ENCODE measurements at places on chromosomes 12 and 14.

GRCh38 chr14:65229748-65230728 is 127.7 kb upstream of the MAX start:
- no peak for DNase-seq

DNA sequence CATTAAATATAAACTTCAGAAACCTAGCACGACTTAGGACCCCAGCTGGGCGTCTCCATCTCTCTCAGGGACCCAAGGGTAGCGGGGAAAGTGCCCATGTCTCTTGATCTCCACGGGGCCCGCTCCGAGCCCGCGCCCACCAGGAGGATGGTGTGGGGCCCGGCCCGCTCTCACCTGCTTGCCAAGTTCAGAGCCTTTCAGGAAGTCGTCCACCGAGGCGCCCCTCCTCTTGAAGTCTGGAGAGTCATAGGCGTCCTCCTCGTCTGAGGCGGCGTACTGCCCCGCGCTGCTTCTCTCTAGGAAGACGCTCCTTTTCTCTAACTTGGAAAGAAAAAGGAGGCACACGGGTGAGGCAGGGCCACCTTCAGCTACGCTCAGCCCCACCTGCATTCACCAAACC is 96.9 kb downstream of the PIWIL1 start:
- DNase-seq: no peak

DNA sequence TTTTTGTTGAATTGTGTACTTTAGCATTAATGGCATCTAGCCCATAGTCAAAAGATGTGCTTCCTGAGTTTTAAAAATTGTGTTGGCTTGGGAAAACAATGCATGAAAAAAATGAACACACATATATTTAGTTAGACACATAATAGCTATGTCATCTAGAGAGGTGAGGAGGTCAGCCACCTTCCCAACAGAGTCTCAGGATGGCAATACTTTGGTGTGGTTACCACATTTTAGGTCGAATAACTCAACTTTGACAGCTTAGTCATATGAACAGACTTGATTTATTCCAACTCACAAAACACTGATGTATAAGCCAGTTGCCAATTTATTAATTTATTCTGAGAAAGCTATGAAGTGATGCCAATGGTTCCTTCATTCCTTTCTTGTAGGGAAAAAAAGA is 114.0 kb downstream of the ETNK1 start:
- no peak for DNase-seq

GRCh38 chr12:41920355-41920754 is 224.3 kb downstream of the GXYLT1 start:
- no peak for DNase-seq

DNA sequence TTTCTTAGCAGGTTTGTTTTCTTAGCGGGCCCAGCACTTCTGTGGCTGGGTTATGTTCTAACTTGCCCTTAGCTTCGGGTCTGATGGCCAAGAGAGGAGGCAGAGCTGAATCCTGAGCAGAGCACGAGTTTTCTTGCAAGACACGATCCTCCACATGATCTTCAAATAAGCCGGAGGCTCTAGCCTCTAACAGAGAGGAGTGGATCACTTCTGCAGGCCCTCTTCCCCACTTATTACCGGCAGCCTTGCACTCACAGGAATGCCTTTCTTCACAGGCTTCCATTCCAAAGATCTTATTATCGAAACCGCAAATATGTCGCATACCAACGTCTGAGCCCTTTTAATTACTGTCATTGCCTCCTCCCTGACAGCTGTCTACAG is 79.5 kb downstream of the SINHCAF start:
- DNase-seq: no peak

GRCh38 chr14:85620947-85621346 is 91.0 kb downstream of the FLRT2 start:
- no peak for DNase-seq

GRCh38 chr12:81022531-81022930 is 55.3 kb upstream of the ACSS3 start:
- DNase-seq: no peak

DNA sequence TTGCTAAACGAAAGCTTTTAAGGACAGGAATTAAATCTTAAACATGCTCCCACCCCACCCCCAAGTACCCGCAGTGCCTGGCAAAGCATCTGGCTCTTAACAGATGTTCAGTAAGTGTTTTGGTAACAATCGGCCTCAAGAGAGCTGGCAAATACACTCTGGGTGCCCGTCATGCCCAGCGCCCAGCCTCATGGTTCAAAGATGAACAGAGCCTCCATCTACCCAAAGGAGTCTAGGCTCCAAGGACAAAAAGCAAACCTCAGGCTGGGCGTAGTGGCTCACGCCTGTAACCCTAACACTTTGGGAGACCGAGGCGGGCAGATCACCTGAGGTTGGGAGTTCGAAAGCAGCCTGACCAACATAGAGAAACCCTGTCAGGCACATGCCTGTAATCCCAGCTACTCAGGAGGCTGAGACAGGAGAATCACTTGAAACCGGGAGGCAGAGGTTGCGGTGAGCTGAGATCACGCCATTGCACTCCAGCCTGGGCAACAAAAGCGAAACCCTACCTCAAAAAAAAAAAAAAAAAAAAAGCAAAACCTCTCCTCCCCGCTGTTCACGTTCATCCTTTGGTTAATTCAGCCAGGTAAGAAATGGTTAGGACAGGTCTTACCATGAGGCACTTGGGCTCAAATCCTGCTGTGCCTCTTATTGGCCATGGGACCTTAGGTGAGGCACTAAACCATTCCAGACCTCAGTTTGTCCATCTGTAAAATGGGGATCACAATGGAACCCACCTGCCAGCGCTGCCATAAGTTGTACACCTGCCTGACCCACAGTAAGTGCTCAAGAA is 151.3 kb downstream of the BCL11B start:
- DNase-seq: no peak

DNA sequence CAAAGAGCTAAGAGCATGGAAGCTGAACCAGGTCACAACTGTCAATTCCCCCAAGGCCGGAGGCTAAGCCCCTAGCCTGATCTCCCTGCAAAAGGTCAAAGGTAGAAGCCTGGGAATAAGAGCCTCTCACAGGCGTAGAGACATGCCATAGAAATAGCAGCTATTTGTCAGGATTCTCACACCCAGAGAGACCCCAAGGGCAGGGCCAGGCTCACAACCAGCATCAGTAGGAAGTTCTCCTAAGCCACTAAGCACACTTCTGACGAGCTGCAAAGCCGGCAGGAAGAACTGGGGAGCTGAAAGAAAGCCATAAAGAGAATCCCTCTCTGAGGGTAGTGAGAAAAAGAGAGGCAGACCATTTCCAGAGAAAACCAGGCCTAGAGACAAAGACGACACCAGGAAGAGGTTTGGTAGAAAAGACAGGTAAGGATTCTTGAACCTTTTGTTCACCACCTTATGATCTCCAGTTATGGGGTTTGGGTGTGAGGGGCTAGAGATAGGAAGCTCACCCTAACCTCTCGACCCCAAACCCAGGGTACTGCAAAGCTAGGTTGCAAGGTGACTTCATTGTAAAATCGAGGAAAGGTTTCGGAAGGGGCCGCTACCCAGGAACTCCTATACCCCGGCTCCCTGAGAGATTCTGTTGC is 1.0 kb downstream of the SMARCC2 start:
- no peak for DNase-seq

DNA sequence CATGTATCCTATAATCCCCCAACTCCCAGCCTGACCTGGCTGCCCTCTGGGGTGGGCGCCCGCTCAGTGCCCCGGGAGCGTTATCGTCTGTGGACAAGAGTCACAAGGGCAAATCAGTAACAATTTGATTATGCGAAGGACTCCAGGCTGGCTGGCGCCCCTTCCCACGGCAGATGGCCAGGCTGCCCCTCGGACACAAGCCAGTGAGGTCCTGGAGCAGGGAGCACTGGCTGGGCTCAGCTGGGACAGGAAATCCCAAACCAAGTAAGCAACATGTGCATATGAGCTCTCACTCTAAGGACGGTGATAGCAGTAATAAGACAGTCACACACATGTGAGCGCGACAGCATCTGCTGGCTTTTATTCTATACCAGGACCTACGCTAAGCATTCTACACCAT is 59.3 kb upstream of the FAM222A start:
- DNase-seq: no peak

DNA sequence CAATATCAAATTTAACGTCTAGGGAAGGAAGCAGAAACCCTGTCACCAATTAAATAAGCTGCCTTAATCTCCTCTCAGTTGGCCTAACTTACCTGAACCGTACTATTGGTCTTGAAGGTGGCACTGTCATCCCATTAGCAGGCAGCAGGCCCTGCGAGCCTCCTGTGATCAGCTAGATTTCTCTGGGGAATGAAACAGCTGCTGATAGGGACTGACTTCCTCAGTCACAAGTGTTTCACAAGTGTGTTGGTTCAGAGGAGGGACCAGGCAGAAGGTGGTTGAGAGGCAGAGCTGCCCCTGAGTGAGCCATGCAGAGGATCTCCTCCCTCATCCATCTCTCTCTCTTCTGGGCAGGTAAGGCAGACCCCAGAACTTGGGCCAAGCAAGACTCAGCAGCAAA is 166.8 kb downstream of the DAD1 start:
- DNase-seq: no peak

DNA sequence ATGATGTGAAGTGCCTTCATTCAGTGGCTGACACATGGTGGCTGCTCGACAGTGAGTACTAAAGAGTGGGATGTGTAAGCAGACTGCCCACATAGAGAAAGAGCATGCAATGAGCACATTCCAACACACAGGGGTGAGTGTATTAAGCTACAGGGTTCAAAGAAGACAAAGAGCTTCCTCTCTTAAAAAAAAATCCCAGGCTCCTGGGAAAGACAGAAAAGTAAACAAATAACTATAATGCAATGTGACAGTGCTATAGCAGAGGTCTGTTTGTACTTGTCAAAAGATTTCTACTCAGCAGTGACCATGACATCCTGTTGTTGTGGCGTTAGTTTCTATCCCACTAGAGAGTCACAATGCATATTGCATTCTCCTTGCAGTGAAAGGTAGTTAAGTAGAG is 12.4 kb upstream of the PCNX1 start:
- DNase-seq: no peak

- DNase-seq: no peak
These were observed 43.5 kb downstream of the IGF1 start for GRCh38 chr12:102436867-102437266.

- no peak for DNase-seq
These were observed 68.4 kb upstream of the BCAT1 start for GRCh38 chr12:25017336-25017735.

All from stimulated activated CD4-positive, alpha-beta T cell treated with anti-CD3 and anti-CD28 coated beads, Interleukin-1b, Interleukin-23, amount 100 ng/mL, for 1 hour (primary cell).